Naive thymus-derived CD4-positive, alpha-beta T cell (primary cell): ENCODE measurements at places on chromosomes 3 and 15. TPM values are rescaled to one million over a fixed set of nuclear protein-coding genes. Genes with fewer than 3 reads are reported as not detected.

The TMC3 gene
- polyA plus RNA-seq: not detected

The DPP8 gene
- polyA plus RNA-seq: 40.2 TPM

DNA sequence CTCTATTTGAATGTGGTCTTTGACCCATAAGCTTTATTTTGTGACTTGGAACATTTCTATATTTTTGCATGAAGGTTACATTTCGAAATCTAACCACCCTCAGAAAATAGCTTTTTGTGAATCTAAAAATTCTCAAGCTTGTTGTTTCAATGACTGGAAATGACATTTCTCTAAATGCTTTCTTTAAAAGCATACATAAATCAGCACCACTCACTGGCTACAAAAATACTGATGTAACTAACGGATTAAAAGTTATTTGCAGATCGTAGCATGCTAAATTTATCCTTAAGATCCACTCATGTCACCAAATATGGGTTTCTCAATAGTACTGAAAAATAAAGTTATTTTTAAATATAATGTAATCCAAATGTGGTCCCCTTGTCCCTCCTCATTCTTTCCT, 55.2 kb upstream of the ACAN start:
- no peak for DNase-seq

GRCh38 chr15:96416218-96416933, 85.9 kb downstream of the NR2F2 start:
- DNase-seq: no peak

The ILDR1 gene
- not detected for polyA plus RNA-seq
